Activated CD8-positive, alpha-beta memory T cell treated with anti-CD3 and anti-CD28 coated beads for 4 hours (primary cell): ENCODE measurements at places on chromosomes 13 and 19.

DNA sequence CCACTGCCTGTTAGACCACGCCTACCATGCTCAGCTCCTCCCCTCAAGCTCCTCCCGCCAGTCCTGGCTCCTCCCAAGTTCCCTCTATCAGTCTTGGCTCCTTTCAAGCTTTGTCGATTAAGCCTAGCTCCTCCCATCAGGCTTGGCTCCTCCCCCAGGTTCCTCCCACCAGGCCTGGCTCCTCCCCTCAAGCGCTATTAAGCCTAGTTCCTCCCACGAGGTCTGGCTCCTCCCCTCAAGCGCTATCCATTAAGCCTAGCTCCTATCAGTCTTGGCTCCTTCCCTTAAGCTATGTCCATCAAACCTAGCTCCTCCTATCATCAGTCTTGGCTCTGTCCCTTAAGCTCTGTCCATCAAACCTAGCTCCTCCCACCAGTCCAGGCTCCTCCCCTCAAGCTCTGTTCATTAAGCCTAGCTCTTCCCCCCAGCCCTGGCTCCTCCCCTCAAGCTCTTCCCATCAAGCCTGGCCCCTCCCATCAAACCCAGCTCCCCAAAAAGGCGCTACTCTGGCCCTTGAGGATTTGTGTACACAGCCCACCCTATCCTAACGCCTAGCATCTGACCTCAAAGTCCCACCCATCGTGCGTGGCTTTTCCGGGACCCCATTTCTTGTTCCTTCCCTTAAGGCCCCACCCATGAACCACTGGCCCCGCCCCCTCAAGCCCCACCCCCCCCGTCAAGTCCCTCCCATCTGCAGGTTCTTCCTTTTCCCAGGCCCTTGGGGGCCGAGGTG lies 10.0 kb downstream of the CAMSAP3 start:
- no peak for DNase-seq

GRCh38 chr19:29380581-29380980 lies 145.2 kb upstream of the VSTM2B start:
- DNase-seq: no peak

DNA sequence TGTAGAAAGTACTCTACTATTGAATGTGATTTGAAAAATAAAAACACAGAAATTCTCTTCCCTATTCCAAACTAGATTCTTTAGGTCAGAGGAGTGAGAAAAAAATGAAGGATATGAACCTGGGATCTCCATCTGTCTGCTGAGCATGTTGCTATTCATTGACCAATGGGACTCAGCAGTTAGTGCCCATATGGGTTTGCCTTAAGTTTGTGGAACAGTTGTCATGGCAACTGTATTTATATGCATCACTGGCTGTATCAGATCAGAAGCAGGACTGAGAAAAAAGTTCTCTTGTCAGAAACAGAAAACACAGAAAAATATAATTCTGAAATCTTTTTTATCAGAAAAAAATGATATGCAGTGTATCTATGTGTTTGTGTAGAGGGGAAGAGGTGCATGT lies 73.3 kb upstream of the ATXN8OS start:
- no peak for DNase-seq

DNA sequence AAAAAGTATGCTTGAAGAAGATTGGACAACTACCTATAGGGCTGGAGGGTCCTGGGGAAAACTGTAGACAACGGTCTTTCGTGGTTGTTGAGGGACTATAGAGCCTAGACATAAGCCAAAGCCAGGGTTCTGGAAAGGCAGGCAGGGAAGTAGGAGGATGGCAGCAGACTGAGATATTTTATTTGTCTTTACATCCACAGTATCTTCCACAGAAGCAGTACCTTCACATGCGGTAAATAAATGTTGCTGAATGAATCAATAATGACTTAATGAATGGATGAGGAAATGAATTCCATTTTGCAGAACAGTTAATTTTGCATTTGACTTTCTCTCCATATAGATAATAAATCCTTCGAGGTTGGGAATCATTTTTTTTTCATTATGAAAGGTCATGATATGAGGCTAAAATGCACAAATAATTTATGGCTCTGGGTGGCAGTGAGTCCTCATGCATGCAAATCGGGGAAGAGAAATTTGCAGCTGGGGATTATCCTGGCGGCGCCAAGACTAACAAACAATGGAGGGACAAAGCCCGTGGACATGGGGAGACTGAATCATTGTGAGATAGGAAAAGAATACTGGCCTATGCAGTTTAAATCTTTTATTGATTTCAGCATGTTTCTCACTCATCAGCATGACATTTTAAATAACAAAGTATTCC lies 102.0 kb downstream of the ERCC5 start:
- DNase-seq: no peak

GRCh38 chr19:19805480-19805879 lies 16.1 kb downstream of the ZNF506 start:
- no peak for DNase-seq

- no peak for DNase-seq
These were observed 61.4 kb upstream of the SLITRK1 start for GRCh38 chr13:83943530-83944279.

DNA sequence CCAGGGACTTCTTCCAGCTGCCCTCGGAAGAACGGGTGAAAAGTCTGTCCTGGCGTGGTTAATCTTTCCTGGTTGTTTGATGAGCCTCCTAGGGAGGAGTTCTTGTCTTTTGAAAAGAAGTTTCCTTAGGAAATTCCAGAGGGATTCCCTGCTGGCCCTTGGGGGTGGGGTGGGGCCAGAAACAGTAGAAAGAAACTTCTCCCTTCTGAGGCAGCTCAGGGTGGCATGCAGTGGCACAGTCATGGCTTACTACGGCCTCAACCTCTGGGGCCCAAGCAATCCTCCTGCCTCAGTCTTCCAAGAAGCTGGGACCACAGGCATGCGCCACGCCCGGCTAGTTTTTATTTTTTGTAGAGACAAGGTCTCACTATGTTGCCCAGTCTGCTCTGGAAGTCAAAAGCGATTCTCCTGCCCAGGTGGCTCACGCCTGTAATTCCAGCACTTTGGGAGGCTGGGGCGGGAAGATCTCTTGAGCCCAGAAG lies 1.5 kb downstream of the ZNF101 start:
- DNase-seq: no peak

DNA sequence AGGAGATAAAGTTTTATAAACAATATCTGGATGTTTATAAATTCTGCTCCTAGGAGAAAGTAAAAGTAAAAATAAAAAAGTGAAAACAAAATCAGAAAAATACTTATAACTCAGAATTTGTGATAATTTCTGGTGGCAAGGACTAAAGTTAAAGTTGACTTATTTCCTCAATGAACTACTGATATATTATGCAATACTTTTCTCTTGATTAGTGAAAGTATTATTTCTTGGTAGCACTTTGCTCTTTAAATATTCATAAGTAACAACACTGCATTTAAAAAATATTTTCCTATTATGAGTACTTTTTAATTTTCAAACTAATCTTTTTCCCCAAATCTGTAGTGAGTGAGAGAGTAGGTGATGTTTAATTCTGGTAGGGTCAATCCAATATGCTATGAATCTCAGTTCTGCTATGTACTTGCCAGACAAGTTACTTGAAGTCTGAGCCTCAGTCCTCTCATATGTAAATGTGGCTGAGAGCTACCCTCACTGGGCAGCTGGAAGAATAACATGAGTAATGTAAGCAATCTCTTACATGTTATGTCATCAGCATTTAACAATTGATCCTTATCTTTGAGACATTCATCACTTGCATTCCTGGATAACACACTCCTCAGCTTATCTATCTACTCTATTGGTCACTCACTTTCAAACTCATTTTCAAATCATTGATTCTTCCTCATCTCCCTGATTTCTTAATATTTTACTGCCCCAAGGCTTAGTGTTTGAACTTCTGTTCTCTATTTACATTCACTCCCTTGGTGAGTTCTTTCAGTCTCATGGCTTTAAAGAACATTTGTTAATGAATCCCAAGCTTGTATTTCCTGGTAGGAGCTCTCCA lies 239.0 kb downstream of the RGCC start:
- no peak for DNase-seq

DNA sequence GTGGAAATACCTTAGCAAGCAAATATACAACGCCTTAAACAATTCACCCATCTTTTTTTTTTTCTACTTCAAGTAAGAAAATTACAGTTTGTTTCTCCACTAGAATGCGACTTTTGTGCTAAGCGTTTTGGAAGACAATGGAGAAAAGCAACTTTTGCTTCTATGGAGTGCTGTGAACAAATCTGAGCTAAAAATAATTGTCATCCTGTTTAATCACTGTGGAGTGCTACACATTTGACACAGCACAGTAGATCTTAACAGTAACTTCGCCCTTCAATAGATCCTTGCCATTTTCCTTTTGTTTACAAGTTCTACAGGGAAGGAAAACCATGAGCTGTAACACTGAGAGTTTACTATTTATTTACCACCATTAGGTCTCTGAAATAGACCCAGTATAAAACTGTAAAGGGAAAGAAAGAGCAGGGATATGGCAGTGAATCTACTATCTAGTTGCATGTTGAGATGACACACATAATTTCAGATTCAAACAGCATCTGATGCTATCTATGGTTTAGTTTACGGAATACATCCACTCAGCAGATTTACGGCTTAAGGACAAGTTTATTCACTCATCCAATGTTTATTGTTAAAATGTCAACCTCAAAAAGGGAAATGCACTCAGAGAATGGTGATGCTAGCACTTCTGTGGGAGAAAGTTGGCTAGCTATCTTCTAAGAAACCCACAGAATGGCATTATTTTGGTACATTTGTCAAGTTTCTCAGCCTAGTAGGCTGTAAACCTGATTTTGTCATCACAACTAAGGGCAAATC lies 175.3 kb downstream of the VWA8 start:
- DNase-seq: no peak

DNA sequence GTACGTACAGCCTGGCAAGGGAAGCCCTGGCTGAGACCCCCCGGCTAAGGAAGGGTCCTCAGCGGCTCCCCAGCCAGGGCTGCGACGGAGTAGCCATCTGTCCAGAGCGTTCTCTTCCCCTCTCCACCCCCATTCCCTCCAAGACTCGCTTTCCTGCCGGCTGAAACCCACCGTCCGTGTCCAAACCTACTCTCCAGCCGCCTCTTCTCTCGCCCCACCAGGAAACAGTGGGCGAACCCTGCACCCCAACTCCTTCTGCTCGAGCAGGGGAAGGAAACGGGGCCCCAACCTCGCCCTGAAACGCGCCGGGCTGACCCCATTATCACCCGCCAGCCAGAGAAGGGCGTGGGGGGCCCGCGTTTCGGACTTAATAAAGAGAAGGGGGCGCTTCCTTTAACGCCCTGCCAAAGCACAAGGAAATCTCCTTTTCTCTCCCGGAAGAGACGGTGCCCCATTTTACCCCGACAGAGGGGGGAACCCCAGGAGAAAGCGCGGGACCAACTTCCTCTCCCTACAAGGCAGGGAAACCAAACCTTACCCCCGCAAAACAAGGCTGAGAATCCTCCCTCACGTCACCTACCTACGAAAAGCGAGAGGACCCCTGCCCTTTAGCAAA lies 2.5 kb downstream of the ZC3H4 start:
- no peak for DNase-seq

- DNase-seq: no peak
These were observed 6.0 kb upstream of the BSG start for GRCh38 chr19:566403-566802.
